ENCODE measurements at places on chromosomes 1 and 21.

GRCh38 chr1:54623216-54624007 is at the start of gene FAM151A:
Gene FAM151A (minus strand): TSS chr1:54623525. CDS start chr1:54623395, 130 bp downstream.
- DNase-seq, result no peak

DNA sequence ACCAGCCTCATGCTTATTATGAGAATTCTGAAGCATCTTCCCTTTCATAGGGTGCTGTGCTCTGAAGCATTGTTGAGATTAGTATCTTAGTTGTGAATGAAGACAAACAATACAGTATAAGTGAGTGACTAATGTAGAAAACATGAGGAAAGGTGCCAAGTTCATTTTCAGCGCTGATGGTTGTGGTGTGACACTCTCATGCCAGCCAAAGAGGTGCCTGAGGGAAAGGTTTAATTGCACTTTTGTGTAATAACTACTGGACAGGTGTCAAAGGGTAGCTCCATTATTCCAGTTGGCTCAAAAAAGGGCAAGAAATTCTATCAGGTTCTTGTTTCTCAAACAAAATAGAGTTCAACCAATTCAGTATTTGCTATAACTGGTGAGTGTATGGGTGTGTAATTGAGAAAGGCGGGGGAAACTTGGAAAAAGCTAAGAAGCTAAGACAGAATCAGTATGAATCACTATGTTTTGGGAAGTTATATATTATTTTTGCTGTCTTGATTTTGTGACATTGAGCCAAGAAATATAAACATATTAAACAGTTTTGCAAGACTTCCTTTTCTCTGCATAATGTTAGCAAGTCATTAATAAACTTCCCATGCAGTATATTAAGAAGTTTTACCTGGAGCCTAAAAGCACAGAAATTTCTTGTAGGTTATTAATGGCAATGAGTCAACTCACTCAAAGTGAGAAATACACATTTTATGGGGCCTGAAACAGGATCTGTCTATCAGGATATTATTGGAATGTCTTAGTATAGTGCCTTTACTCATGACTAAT is 31.8 kb downstream of the KCNK2 start:
- no peak for DNase-seq

GRCh38 chr1:61711969-61712368 is 13.0 kb downstream of the TM2D1 start:
- DNase-seq, result no peak

DNA sequence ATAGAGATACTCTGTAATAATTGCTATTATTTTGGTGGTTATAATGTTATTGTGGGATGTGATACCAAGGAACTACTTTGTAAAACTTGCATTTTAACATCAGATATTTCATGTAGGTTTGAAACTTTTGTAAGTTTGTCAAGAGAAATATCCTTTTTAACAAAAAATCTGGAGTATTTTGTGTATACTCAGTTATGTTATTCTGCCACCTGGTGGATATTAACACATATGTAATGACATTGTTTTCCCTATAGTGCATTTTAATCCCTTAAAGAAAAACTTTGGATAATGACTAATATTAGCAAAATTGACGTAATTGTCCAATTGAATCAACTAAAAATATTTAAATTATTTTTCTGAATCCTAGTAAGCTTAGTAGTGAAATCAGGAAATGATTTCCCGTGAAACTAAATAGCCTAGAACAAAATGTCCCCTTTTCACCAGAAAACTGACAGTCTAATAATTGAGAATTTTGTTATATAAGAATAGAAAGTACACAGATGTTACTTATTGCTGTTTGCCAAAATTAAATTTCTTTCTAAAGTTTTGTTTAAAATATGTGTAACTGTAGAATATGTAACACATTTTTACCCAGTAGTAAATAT is 39.6 kb downstream of the KCTD3 start:
- DNase-seq, result no peak

DNA sequence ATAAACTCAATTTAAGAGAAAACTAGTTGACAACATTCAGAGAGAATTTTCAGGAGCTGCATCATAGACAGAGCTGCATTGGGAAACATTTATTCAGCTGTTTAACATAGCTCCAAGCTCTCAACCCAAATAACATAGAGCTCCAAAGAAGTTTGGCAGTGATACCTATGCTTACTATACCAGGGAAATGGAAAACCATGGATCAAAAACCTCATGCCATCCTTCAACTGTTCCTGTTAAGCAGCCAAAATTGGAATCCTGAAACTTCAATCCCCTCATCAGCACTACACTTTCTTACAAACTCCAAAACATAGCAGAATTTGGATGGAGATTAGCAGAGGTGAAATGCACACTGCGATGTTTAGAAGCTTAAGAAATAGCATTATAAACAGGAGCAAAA is 164.4 kb downstream of the USH2A start:
- DNase-seq, result no peak

DNA sequence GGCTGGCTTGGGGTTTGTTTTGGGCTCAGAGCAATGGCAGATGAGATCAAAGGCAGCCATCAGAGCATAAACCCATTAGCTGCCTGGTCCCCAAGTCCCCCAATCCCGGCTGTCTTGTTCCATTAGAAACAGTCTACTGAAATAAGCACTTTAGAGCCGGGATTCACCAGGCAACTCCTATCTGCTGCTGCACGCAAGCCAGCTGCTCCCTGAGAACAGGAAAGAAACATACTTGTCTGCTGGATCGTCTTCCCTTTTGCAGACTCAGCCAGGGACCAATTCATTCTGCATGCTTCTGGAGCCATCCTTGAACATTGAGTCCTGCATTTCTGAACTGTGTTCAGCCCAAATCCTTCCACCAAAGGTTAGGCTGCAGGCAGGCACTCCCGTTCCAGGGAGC is 21.8 kb downstream of the RXRG start:
- DNase-seq, result no peak
